ENCODE measurements at places on chromosomes 5 and 9.

DNA sequence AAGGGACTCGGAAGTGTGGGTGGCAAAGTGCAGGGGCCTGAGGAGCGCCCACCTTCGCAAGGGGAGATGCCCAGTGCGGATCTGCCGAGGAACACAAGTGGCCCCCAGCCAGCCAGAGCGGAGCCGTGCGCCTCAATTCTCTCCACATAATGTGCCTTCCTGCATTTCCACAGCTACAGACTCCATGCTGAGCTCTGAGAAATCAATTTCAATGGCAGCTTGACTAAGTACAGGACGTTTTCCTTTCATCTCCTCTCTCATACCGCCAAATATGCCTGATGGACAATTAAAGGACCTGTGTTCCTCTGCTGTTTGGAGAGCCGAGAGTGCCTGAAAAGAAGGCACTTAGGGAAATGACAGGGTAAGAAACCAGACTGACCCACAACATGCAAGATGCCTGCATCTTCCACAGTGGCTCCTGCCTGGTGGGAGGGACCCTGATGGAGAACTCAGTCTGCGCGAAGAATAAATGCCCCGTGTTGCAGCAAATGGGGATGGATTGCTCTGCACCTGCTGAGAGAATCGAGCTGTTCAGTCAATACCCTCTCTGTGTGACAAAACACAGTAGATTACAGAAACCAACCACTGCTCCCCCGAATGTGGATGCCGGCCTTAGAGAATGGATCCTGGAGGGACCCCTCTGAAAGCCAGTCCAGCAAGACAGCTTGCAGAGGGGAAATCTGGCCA lies 38.6 kb upstream of the OLFM1 start:
- no peak for DNase-seq
- no peak overlapping the region for H3K4me3 ChIP-seq
- no peaks in the 10 kb centered on the region for H3K36me3 ChIP-seq
- H3K4me1 ChIP-seq = no peaks in the 10 kb centered on the region
- H3K27ac ChIP-seq = no peak overlapping the region

- no peak overlapping the region for H3K4me3 ChIP-seq
- no peak overlapping the region for H3K27ac ChIP-seq
- DNase-seq = no peak
Measured at GRCh38 chr9:79377339-79377855, 194.4 kb upstream of the TLE4 start.

DNA sequence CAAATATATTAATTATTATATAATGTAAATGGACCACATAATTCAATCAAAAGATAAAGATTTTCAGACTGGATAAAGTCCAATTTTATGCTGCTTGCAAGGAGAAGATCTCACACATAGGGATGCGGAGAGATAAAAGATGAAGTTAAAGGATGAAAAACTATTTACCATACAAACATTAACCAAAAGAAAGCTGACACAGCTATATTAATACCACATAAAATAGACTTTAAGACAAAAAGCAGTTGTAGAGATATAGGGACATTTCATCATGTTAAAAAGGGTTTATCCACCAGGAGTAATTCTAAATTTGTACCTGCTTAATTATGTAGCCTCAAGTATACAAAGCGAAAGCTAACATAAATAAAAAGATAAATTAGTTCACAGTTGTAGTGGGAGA lies 15.2 kb upstream of the NSG2 start:
- peaks cover 5% of the 10 kb centered on the region for H3K27me3 ChIP-seq
- no peak overlapping the region for H3K27ac ChIP-seq
- no peaks in the 10 kb centered on the region for H3K4me1 ChIP-seq
- no peak overlapping the region for H3K4me3 ChIP-seq
- DNase-seq = no peak

- H3K4me3 ChIP-seq = peak overlapping the region; percentile 51
- DNase-seq = no peak
- no peak overlapping the region for H3K27ac ChIP-seq
- no peaks in the 10 kb centered on the region for H3K36me3 ChIP-seq
- H3K27me3 ChIP-seq = peaks cover 55% of the 10 kb centered on the region
- H3K4me1 ChIP-seq = peaks cover 4% of the 10 kb centered on the region
Measured at GRCh38 chr9:130433168-130433946, 11.4 kb upstream of the ASS1 start.

DNA sequence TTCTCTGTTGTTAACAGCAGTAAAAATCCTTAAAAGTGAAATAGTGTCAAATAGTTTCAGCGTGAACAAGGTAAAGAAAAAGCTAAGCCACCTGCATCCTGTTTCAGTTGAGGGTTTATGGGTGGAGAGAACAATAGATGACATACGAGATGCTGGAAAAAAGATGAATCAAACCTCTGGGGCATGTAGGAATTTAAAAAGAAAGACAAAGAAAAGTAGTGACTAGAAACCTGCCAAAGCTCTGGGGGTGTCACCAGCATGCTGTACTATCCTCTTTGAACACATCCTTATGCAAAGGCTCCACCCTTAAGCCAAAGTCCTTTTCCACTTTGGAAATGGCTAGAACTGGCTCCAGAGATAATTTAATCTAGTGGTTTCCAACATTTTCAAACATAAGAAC lies 22.2 kb downstream of the SCAI start:
- H3K4me3 ChIP-seq = no peak overlapping the region
- no peaks in the 10 kb centered on the region for H3K27me3 ChIP-seq
- H3K36me3 ChIP-seq = peaks cover 4% of the 10 kb centered on the region
- H3K4me1 ChIP-seq = peaks cover 9% of the 10 kb centered on the region

All from effector memory CD8-positive, alpha-beta T cell (primary cell).